Inflammatory macrophage treated with lipopolysaccharide for 4 hours (primary cell): ENCODE measurements at places on chromosomes 13 and 19.
A peak's percentile ranks its signal among the peaks of the same experiment; 100 is the strongest.

GRCh38 chr13:37401721-37402120, 196.8 kb downstream of the POSTN start:
- no peak for DNase-seq

DNA sequence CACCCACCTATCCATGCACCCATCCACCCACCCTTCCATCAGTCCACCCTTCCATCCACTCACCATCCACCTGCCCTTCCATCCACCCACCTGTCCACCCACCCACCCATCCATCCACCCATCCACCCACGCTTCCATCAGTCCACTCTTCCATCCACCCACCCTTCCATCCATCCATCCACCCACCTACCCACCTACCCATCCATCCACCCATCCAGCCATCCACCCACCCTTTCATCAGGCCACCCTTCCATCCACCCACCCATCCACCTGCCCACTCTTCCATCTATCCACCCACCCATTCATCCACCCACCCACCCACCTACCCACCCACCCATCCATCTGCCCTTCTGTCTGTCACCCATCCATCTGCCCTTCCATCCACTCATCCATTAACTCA, 17.0 kb downstream of the KLHL26 start:
- no peak for DNase-seq

GRCh38 chr19:57803594-57804325, 11.0 kb downstream of the ZNF552 start:
- DNase-seq: peak; percentile 16

DNA sequence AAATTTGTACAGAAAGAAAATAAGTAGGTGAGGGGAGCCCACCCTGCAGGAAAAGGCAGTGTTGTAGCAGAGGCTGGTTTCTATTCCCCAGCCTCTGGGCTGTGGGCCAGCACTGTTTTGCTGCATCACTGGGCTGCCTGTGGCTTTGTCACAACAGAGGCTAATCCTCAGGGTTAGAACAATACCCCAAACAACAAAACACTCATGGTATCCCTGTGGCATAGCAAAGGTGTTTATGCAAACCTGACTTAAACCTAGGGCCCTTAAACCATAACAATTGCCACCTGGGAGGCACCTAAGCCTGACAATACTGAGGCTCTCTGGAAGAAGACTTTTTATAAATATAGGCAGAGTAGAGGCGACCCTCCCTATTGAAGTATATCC, 314.7 kb downstream of the OLFM4 start:
- DNase-seq: no peak

- peak; percentile 17 for DNase-seq
Observed at GRCh38 chr19:571566-571974, 826 bp upstream of the BSG start.

GRCh38 chr13:112627161-112627560, 39.2 kb upstream of the TUBGCP3 start:
- no peak for DNase-seq

GRCh38 chr19:55440411-55441105, 2.5 kb downstream of the SHISA7 start:
- DNase-seq: no peak

- DNase-seq: peak; percentile 99
Observed at GRCh38 chr13:28574617-28575142, 79.8 kb upstream of the FLT1 start.

- no peak for DNase-seq
Observed at GRCh38 chr19:55259540-55260210, 858 bp upstream of the PPP6R1 start.

DNA sequence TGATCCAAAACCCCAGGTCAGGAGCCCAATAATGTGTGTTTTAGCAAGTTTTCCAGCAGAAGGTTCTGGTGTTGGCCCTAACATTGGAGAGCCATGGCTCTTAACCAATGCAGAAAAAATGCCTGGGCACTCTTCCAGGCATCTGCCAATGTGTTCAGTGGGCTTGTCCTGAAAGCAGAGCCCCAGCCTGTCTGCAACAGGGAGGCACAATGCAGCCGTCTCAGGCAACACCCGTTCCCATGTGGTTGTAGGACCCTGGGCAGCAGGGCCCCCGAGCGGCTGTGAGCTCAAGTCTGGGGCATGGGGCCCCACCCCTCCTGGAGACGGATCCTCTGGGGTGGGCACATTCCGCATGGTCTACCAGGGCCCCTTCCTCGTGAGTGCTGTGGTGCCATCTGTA, 58.1 kb upstream of the SIAH3 start:
- no peak for DNase-seq

DNA sequence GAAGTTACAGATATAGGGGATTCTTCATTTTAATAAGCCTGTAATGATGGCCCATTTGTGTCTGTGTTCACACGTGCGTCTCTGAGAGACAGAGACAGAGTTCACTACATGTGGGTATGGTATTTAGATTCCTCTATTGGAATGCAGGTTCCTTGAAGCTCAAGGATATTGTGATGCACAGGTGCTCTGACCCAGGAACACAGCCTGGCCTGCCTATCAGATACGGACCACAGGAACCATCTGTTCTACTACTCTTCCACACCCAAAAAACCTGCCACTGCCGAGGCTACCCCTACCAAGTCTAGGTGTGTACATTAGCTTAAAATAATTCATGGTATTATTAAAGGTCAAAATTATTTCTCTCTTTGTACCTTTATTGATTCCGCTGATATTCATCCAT, 289.2 kb downstream of the ATP8A2 start:
- no peak for DNase-seq

DNA sequence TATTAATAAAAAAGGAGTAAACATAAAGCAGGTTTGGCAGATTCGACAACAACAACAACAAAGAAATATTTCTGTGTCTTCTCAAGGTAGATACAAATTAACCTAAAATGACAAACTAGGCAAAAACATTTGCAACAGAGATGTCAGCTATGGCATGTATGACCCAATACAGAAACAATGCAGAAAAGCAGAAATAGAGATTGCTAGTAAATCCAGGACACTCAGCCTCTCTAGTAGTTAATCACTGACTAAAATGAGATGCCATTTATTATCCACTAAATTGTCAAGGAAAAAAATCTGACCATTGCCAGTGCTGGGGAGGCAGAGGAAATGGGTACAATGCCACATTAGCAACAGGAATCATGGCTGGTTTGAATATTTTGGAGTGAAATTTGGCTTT, 250.5 kb downstream of the TEX29 start:
- no peak for DNase-seq

DNA sequence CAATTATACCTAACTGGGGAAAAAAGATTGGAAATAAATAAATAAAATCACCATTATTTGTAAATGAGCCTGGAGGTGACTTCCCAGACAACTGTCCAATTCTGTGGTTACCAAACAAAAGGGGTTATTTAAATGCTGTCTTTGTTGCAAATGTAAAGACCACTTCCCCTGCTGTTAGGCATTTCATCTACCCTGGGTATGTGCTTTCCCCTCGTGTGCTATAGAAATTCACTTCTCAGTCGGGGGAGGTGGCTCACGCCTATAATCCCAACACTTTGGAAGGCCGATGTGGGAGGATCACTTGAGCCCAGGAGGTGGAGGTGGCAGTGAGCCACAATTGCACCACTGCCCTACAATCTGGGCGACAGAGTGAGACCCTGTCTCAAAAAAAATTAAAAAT, 101.9 kb upstream of the AKAP11 start:
- no peak for DNase-seq

GRCh38 chr19:51654783-51655182, 8.2 kb upstream of the SIGLEC14 start:
- no peak for DNase-seq

DNA sequence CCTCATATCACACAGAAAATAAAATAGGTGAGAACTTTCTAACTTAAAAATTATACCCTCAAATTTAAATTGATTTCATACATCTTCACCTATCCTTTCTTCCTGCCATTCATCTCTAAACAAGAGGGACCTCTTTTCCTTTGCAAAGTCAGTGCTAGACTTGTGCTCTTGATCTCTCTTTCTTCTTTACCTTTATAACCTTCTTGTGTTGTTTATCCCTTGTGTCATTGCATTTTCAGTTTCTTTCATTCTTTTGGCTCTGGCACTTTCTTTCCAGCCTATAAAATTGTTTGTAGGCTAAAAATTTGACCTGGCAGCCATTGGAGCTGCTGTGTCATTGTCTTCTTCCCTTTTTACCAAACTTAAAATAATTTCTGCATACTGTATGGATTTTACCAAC, 190.1 kb downstream of the GPC5 start:
- no peak for DNase-seq

DNA sequence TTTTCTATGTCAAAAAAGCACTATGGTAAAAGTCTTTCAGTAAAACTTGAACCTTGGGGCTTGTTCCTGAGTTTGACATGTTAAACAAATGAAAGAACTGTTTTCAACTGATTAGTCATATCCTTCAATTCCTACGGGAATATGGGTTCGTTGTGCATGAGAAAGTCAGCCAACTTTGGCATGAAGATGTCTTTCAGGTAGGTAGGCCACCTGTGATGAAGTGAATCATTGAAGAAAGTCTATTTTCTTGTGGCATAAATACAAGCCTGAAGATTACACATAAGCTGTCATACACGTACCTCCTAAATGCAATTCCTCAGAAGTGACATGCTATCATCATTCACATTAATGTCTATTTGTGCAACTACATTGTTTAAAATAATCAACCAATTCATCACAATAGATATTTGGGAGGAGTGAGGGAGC, 513.0 kb downstream of the IRS2 start:
- no peak for DNase-seq

DNA sequence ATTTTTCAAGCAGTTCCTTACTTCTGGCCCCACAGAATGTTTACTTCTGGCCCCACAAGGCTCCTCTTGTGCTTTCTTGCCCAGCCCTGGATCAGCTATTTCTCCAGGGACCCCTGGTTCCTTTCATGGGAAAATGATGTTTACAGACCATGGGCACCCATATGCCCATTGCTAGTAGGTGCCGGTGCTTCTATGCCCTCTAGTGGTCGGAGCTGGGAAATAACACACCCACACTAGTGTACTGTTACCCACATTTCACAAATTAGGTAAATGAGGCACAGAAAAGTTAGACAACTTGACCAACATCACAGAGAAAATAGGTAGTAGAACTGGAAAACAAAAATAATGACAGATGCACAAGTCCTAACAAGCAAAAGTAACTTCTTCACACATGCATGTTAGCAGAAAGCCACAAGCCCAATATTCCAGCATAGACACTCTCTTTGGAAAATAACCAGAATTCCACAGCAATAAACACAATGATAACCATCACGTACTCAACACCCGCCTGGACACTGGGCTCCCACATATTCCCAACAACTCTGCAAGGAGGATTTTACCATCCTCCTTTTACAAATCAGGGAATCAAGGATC, 1.3 kb upstream of the CEACAM6 start:
- DNase-seq: peak; percentile 58

- DNase-seq: no peak
Observed at GRCh38 chr19:1522838-1523237, 1.0 kb upstream of the PLK5 start.

- DNase-seq: no peak
Observed at GRCh38 chr13:21458451-21458812, 671 bp downstream of the ZDHHC20 start.

- DNase-seq: peak; percentile 94
Observed at GRCh38 chr19:4229179-4229931, at the start of gene EBI3. Gene EBI3, plus strand, starts transcription at chr19:4229523. Its CDS starts 28 bp downstream, at chr19:4229551.

- no peak for DNase-seq
Observed at GRCh38 chr19:12194827-12195731, 32.2 kb downstream of the ZNF136 start.

DNA sequence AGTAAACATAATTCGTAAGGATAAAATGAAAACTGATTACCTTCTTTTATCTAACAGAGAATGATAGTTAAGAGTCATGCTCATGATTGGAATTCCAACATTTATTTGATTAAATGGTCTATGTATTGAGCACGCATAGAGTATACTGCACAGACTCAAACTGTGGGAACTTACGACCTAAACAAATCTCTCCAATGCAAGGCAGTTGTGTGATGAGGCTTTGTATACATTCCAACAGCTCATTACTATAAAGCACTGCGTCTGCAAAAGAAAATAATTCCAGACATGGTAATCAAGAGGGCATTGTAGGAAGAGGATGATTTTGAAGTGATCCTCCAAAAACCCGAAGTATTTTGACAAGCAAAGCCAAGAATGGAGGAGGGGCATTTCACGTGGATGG, 169.5 kb downstream of the NUFIP1 start:
- DNase-seq: no peak

DNA sequence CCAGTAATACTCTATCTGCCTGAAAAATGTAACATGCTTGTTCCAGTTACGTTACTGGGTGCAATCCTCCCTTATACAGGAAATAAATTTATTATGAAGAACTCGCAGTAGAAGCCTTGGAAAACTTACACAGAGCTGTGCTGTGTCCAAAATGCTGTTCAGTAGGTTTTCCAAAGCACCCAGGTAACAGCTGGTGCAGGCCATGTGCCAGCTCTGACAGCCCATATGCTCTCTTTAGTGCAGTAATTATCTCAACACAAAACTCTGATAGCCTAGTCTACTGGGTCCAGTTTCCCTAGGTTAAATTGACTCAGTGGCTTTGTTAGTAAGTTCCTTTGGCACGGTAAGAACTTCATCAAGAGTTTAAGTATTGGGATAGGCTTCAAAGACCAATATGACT, 120.7 kb upstream of the OBI1 start:
- no peak for DNase-seq

- peak; percentile 32 for DNase-seq
Observed at GRCh38 chr19:18208098-18208951, 4.5 kb upstream of the RAB3A start.

DNA sequence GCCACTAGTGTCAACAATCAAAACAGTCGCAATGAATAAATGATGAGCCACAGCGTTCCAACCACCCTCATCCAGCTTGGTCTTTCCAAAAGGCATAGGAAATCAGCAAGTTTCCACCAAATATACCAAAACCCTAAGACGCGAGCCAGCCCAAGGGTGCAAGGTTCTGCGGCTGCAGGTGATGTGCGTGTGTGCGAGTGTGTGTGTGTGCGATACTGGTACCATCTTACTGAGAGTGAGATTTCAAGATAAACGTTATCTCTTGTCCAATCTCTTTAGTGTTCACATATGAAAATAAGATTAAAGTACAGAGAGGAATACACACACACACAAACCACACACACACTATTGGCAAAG, 895 bp upstream of the TRPC4 start:
- DNase-seq: no peak

GRCh38 chr13:89029062-89029461, 1357.9 kb downstream of the SLITRK5 start:
- peak; percentile 20 for DNase-seq

DNA sequence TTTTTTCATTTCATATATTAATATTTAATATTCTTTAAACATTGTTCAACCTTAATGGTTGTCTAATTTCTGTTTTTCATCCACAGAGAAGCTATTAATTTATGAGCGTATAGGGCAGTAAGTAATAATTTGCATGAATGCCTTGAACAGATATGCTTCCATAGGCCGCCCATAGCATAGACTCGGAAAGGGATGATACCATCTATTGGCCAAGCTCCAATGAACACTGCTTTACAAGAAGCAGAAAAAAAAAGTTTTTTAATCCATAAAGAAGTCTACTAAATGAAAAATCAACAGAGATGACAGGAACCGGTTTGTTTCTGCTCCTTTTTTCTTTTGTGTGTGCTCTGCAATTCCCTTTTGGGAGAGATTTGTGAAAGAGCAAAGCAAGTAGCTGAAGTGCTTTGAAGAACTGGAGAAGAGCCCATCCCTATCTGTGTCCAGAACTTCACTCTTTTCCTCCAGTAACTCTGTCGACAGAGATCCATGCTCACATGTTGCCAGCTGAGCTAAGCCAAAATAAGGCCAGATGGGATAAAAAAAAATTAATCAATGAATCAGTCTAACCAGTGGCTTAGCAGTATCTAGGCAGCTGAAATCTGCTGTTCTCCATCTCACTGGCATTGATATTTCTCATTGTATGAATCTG, 215.9 kb upstream of the SOX21 start:
- no peak for DNase-seq
